ENCODE measurements at places on chromosomes 13 and 19. TPM values are rescaled to one million over a fixed set of nuclear protein-coding genes. Genes with fewer than 3 reads are reported as not detected.

DNA sequence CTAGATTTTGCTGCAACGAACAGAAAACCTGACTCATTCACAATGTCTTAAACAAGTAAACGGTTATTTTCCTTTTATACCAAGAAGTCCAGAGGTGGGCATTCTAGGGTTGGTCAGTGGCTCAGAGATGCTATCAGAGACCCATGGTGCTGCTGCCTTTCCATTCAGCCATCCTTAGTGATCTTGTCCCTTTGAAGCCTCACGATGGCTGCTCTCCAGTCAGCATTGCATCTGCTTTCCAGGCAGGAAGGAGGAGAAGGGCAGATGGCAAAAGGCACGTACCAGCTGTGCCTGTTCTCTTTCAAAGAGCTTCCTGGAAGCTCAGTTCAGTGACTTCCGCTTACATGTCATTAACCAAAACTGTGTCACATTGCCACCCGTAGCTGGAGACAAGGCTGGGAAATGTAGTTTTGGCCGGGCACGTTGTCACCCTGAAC, 30.1 kb downstream of the WDFY2 start:
- H3K4me3 ChIP-seq: peak overlapping the region; percentile 12
- no peaks in the 10 kb centered on the region for H3K27me3 ChIP-seq
- H3K36me3 ChIP-seq: no peaks in the 10 kb centered on the region
- peak; percentile 74 for DNase-seq
- H3K4me1 ChIP-seq: peaks cover 37% of the 10 kb centered on the region

DNA sequence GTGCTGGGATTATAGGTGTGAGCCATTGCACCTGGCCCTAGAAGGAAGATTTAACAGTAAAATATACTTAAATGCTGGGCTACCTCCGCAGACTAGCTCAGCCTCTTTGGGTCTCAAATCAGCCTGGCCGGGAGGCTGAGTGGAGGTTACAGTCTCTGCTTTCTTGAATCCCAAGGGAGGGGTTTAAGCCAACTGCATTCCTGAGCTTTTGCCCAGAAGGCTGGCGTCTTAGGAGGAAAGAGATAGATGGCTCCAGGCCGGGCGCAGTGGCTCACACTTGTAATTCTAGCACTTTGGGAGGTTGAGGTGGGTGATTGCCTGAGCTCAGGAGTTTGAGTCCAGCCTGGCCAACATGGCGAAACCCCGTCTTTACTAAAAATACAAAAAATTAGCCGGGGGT, 623 bp upstream of the C5AR1 start:
- no peak overlapping the region for H3K4me3 ChIP-seq
- no peaks in the 10 kb centered on the region for H3K36me3 ChIP-seq
- H3K27ac ChIP-seq: no peak overlapping the region
- H3K27me3 ChIP-seq: peaks cover 13% of the 10 kb centered on the region

DNA sequence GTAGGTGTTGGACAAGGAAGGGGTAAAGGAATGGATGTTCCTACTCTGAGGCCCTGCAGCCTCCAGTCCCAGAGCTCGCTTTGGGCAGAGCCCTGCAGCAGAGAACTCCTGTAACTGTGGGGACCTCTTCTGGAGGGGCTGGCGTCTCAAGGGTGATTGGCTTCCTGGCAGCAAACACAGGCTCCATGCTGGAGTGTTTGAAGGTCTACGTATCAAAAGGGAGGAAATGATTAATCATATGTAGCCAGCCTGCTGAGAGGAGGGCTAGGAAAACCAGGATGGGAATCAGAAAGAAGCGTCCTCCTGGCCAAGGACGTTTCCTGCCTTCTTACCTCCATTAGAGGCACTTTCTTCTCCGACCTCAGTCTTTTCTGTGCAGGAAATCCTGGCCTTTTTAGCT, 208.5 kb downstream of the TSHZ3 start:
- H3K27ac ChIP-seq: no peak overlapping the region
- H3K36me3 ChIP-seq: no peaks in the 10 kb centered on the region
- H3K4me1 ChIP-seq: no peaks in the 10 kb centered on the region

- H3K36me3 ChIP-seq: no peaks in the 10 kb centered on the region
- no peak overlapping the region for H3K27ac ChIP-seq
- no peak overlapping the region for H3K4me3 ChIP-seq
- no peak for DNase-seq
These were observed 7.9 kb upstream of the RASA3 start for GRCh38 chr13:114140131-114140905.

GRCh38 chr19:48230555-48231129, 25.1 kb downstream of the CARD8 start:
- no peak overlapping the region for H3K4me3 ChIP-seq
- peaks cover 63% of the 10 kb centered on the region for H3K36me3 ChIP-seq
- no peak overlapping the region for H3K27ac ChIP-seq
- no peaks in the 10 kb centered on the region for H3K4me1 ChIP-seq

DNA sequence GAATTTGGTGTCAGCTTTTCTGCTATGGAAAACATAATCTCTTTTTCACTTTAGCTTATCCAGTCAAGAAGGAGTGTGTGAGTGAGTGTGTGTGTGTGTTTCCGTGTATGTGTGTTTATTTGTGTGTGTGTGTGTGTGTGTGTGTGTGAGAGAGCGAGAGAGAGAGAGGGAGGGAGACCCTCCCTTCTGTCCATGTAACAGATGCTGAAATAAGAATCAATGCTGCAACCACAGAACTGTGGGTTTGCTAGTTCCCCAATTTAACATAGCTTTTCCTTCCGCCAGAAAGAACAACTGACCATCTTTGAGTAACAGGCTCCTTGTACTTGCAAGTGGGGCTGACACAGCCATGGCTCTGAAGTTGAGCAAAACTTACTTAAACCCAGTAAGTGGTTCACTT, 5.2 kb downstream of the LCP1 start:
- no peaks in the 10 kb centered on the region for H3K36me3 ChIP-seq
- no peak for DNase-seq
- no peaks in the 10 kb centered on the region for H3K27me3 ChIP-seq
- no peaks in the 10 kb centered on the region for H3K4me1 ChIP-seq

- H3K27me3 ChIP-seq: no peaks in the 10 kb centered on the region
- H3K36me3 ChIP-seq: no peaks in the 10 kb centered on the region
- no peak for DNase-seq
- no peak overlapping the region for H3K27ac ChIP-seq
- H3K4me3 ChIP-seq: no peak overlapping the region
These were observed 171.7 kb upstream of the MAB21L1 start for GRCh38 chr13:35648201-35648600.

GRCh38 chr13:113410472-113411201, 42.7 kb downstream of the ADPRHL1 start:
- H3K4me1 ChIP-seq: peaks cover 24% of the 10 kb centered on the region
- no peaks in the 10 kb centered on the region for H3K36me3 ChIP-seq
- H3K27me3 ChIP-seq: peaks cover 30% of the 10 kb centered on the region

GRCh38 chr13:26168835-26169234, 53.3 kb downstream of the RNF6 start:
- no peaks in the 10 kb centered on the region for H3K4me1 ChIP-seq
- no peak overlapping the region for H3K27ac ChIP-seq
- peaks cover 8% of the 10 kb centered on the region for H3K27me3 ChIP-seq
- no peak for DNase-seq

SELENOV gene
- total RNA-seq: not detected

PNMA8A gene
- total RNA-seq: 1.7 TPM

BEST2 gene
- total RNA-seq: 18.2 TPM

JAK3 gene
- total RNA-seq: 1.0 TPM

CEACAM20 gene
- total RNA-seq: 0.40 TPM

FSD1 gene
- total RNA-seq: not detected

IGFLR1 gene
- total RNA-seq: 3.3 TPM

Data from suprapubic skin (tissue), 4 donors.